Dermis microvascular lymphatic vessel endothelial cell (primary cell): ENCODE measurements at places on chromosomes 3 and 15. TPM values are rescaled to one million over a fixed set of nuclear protein-coding genes. Genes with fewer than 3 reads are reported as not detected.
A peak's percentile ranks its signal among the peaks of the same experiment; 100 is the strongest.

The RTP4 gene
- 1.3 and 5.2 TPM in 2 replicates for total RNA-seq

The HOMER2 gene
- under 0.01 TPM in 2 replicates for total RNA-seq

The RAB5A gene
- total RNA-seq: 62.4 and 91.8 TPM in 2 replicates

- no peak for DNase-seq
Measured at GRCh38 chr3:23796518-23796917, 9.2 kb upstream of the UBE2E1 start.

GRCh38 chr3:179265875-179266274, 15.0 kb upstream of the KCNMB3 start:
- no peak for DNase-seq

GRCh38 chr15:59312205-59312604, 60.5 kb downstream of the MYO1E start:
- peak; percentile 40 for DNase-seq

GRCh38 chr3:42652611-42653302, 740 bp upstream of the ZBTB47 start:
- DNase-seq: peak; percentile 32

DNA sequence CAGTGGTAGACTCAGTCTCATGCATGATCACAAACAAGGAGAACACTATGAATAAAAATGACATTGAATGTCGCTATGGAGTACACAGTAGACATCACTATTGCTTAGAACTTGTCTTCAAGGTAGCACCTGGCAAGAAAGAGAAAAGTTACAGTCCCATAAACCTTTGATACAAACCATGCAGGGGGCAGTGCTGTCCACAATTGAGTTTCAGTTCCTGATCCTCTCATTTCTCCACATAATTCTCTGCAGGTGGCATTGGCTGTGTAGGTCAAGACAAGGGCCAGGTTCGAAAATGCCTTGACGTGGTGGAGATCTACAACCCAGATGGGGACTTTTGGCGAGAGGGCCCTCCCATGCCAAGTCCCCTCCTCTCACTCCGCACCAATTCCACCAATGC, 47.9 kb downstream of the KBTBD12 start:
- DNase-seq: no peak

- DNase-seq: no peak
Measured at GRCh38 chr15:64111679-64112050, 15.9 kb downstream of the SNX1 start.

- DNase-seq: no peak
Measured at GRCh38 chr3:61605589-61606175, 44.3 kb downstream of the PTPRG start.

DNA sequence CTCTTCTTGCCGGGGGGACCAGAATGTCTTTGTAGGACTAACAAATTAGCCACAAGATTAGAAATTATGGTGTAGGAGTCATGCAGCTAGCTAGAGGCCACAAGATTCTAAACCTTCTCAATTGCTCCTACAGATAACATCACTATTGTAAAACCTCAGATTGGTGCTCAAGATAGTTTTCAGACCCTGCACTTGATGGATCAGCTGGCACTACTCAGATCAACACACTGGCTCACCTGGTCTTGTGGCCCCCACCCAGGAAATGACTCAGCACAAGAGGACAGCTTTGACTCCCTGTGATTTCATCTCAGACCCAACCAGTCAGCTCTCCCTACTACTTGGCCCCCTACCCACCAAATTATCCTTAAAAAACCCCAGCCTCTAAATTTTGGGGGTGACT, 124.1 kb upstream of the RASGRP1 start:
- DNase-seq: no peak

- no peak for DNase-seq
Measured at GRCh38 chr15:98983334-98983733, 24.3 kb downstream of the PGPEP1L start.

GRCh38 chr3:150806185-150806835, 43.3 kb upstream of the SIAH2 start:
- DNase-seq: no peak

GRCh38 chr3:113829576-113830354, 8.8 kb upstream of the GRAMD1C start:
- DNase-seq: no peak
